ENCODE measurements at places on chromosomes 1 and 21. TPM values are rescaled to one million over a fixed set of nuclear protein-coding genes. Genes with fewer than 3 reads are reported as not detected.
A peak's percentile ranks its signal among the peaks of the same experiment; 100 is the strongest.

The LRRC7 gene
- not detected for total RNA-seq

GRCh38 chr21:42520628-42521253 is 7.1 kb downstream of the SLC37A1 start:
- DNase-seq, result peak; percentile 24

DNA sequence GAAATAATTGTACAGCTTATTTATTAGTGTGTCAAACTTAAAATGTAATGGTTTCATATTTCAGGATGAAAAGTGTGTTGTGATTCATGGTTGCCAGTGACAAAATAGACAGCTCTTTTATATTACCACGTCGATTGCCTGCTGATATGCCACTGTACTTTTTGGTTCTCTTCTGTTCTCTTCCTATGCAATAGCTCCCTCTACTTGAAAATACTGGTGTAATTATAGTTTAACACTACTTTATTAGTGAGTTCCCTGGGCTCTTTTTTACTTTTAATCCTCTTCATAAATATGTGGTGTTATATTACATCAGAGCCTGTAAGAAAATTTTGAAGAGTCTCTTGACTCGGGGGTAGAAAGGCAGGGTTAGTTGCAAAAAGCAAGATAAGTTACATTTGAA is 111.3 kb downstream of the PATJ start:
- DNase-seq, result no peak

DNA sequence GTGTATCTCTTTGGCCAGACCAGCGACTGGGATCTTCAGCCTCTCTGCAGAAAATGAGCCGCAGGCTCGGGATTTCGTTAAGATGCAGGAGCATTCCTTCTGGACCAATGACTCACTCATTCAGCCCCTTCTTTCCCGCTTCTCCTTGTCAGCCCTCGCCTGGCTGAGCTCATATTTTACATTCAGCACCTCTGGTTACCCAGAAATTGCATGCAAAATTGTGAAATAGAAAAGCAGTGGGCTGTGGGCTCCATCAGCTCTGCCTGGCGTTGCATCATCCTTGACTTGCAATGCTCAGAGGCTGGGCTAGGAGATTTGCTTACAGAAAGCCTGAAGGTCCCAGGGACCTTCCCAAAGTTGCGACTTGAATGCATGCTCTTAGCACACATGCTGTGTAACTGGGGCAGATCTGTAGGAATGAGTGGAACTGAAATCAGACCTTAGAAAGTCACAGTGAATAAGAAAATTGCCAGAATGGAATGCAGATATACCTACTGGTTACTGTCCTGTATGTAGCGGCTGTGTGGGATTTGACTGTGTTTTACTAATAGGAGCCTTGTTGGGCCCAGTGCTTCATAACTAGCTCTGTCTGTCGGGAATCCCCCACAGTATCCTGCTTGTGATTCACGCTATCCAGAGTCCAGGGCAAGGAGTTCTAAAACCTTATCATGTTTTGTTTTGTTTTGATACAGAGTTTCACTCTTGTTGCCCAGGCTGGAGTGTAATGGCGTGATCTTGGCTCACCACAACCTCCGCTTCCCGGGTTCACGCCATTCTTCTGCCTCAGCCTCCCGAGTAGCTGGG is 444.8 kb downstream of the KIF26B start:
- DNase-seq, result peak; percentile 60

The ANGPTL7 gene
- not detected for total RNA-seq

GRCh38 chr1:55272994-55273393 is 57.8 kb upstream of the USP24 start:
- DNase-seq, result no peak

Measured in Daoy (cell line).